ENCODE measurements at places on chromosomes 7 and 10.
A peak's percentile ranks its signal among the peaks of the same experiment; 100 is the strongest.

DNA sequence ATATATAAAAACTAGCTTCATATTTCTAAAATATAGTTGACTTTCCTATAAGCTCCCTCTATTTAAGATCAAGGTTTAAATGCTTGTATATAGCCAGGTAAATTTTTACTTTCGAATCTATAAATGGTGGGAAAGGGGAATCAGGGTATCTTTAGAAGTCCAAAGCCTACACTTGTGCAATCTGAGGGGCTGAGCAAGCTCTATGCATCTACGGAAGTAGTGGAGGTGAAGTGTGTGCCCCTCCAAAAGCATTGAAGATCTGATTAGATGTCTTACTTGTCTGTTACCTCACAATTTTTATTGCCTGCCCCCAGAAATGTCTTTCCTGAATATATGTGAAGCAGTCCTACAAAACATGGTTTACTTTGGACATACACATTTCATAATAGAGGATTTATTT is 1.6 kb downstream of the AKAP9 start:
- DNase-seq = no peak

DNA sequence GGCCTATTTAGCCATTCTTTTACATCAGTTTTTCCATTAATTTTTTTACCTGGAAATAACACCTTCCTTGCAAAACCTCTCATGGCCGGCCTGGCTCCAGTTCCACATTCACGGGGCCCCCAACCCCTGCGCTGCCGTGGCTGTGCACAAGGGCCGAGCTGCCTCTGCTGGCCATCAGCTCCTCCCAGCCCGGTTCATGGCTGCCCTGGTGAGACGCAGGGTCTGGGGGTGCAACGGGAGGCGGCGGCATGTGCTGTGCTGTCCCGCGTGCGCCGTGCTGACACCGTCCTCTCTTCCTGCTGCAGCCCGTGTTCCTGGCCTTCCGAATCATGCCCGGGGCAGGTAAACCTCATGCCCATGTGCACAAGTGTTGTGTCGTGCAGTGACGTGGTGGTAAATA is 4.4 kb downstream of the NKX6-2 start:
- DNase-seq = no peak

DNA sequence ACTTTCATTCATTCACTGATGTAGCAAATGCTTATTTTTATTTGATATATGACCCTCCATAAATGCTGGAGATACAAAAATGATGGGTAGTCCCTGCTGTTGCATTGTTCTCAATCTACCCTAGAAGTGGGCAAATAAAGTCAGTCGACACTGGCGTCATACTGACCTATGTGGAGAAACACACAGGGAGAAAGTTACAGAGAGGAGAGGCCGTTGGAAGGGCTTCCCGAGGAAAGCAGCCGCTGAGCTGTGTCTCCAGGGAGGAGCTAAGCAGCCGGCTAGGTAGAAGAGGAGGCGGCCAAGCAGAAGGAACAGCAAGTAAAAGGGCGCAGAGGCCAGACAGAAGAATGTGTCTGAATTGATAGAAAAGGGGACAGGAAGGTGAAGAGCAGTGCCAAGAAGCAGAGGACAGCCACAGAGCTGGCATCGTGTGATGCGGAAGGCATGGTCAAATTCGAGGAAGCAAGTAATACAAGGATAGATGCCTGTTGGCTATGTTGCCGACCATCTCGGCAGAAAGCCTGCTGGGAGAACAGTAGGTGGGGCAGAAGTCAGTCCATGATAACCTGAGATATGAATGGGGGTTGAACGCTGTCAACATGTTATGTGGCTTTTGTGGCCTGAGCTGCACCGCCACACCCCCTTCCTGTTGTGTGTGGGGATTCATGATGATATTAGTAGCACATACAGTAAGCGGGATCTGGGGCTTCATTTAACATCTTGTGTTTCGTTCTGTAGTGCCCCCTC is 25.9 kb downstream of the ST8SIA6 start:
- DNase-seq = no peak

GRCh38 chr7:92276460-92276864 is 30.7 kb downstream of the ANKIB1 start:
- DNase-seq = no peak

DNA sequence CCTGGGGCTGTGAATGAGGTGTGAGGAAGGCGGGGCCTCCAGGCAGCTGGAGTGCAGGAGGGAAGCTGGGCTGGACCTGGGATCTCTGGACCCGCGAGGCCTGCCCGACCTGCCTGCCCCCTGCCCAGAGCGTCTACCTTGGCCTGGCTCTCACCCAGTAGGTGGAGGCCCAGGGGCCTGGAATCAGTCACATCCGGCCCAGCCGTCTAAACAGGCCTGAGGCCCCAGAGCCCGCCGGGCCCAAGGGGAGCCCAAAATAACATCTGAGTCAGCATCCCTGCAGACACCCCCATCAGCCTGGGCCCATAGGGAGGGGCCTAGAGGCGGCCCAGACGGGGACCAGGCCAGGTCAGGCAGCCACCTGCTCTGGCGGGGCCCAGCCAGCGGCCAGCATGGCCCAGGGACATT is 15.1 kb upstream of the ELN start:
- no peak for DNase-seq

DNA sequence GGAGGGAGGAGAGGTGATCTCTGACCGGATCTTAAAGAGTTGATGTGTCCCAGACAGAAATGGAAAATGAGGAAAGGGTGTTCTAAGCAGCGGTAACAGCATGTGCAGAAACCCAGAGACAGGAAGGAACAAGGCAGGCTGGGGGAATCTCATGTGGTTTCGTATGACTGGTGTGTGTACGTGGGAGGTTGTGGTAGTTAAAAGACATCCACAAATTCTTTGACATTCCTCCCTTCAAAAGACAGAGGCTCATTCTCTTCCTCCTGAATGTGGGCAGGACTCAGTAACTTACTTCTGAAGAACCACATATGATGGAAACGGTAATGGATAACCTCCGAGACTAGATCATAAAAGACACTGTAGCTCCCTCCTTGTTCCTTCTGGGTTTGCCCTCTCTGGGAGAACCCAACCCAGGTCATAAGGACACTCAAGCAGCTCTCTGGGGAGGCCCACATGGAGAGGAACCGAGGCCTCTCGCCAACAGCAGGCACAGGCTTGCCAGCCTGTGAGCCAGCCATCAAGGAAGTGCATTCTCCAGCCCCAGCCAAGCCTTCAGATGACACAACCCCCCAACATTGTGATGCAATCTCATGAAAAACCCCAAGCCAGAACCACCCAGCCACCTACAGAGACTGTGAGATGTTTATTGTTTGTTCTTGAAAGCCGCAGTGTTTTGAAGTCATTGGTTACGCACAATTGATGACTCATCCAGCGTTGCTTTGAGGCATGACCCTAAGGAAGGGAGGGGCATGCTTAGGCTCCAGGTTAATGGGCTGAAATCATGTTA is 116.0 kb downstream of the SLIT1 start:
- DNase-seq = peak; percentile 44

- no peak for DNase-seq
Observed at GRCh38 chr10:74282848-74283210, 131.8 kb downstream of the ADK start.

DNA sequence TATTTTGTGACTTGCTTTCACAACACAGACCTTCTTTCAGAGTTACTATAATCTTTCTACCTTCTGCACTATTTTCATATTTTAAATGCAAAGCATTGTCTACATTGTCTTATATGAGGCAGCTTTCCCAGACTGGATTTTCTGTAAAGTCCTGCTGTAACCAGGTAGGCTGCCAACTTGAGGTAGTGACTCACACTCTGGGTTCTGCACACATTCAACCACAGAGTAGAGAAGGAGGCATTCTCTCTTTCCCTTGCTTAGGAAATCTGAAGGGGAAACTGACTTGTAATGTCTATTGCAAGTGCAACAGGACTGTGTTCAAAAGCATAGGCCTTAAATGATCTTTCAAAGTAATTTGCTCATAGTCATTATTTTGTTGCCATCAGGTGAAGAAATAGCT is 461.4 kb downstream of the GRM8 start:
- peak; percentile 20 for DNase-seq

DNA sequence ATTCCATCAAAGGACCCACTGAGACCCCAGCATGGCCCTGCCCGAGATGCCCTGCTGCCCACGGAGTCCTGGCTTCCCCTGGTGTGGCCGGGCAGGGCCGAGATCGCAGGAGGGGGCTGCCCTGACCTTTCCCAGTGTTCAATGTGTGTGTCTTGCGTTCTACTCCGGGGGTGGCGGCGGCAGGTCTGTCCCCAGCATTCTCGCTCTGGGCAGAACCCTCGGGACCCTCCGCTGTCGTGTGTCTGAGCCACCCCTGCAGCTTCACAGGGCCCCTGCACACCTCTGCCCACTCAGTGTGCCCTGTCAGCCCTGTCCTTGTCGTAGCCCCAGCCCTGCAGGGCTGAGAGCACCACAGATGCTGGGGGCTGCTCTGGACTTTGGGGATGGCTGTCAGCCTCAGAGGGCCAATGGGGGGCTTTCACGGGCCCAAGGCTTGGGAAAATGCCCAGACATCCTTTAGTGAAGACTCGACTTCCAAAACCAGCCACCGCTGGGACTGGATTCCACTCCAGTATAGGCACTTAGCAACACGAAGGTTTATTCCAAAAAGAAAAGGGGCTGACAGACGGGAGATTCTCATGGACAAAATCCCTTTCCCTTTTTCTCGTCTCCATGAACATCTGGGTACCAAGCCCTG is 30.0 kb upstream of the KNDC1 start:
- DNase-seq = no peak

DNA sequence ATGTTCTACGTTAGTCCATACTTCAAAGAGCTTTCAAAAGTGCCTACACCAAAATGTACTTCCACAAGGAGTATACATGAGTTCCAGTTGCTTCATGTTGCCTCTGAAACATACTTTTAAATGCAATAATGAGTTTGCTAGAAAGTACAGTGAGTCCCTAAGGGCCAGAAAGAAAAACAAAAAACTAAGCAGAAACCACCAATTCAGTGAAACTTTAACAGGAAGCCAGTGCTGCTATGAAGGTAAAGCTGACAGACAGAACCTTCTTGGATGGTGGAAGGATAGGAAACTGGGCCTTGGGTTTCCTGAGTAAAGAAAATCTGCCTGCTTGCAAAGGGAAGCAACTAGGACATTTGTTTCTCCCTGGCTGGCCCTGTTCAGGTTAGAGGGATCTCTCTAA is 104.2 kb downstream of the CTTNBP2 start:
- DNase-seq = no peak

- no peak for DNase-seq
Observed at GRCh38 chr10:5960070-5960972, 17.0 kb downstream of the IL15RA start.

DNA sequence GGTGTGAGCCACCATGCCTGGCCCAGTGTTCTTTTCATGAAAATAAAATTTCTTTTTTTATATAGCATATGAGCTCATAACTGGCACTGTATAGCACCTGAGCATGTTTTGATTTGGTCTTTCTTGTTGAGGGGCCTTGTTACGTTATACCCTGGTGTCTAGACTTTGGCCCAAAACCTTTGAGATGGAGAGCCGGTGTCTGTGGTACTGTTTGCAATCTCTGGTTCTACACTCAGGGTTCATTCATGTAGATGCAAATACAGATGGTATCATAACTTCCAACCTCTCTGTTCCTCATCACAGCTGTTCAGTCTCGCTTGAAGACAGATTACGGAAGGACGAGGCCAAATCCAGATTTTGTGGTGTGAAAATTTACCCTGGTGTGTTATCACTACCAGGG is at the start of gene TAS2R5:
Gene TAS2R5 (plus strand): TSS at position 301 of the 400 bp plus-strand sequence. CDS start 145 bp downstream, outside the sequence.
- no peak for DNase-seq

- peak; percentile 55 for DNase-seq
Observed at GRCh38 chr7:12889391-12889790, 202.0 kb downstream of the ARL4A start.

DNA sequence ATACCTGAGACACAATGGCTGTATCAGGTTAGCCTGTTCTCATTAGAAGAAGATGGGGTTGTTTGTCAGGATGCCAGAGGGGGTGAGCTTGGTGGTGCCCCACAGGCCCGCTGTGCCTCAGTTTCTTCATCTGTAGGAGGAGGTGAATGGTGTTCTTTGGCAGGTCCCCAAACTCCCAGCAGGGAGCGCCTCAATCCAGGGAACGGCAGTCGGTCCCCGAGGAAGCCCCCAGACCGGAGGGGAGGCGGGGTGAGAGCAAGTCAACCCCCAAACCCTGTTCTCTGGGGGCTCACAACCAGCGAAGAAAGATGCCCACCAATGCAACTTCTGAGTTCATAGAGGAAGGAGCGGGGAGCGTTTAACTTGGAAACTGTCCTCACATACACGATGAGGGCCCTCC is 16.0 kb downstream of the C10orf105 start:
- DNase-seq = no peak

GRCh38 chr7:132035517-132036362 is 479.3 kb upstream of the PODXL start:
- DNase-seq = no peak

DNA sequence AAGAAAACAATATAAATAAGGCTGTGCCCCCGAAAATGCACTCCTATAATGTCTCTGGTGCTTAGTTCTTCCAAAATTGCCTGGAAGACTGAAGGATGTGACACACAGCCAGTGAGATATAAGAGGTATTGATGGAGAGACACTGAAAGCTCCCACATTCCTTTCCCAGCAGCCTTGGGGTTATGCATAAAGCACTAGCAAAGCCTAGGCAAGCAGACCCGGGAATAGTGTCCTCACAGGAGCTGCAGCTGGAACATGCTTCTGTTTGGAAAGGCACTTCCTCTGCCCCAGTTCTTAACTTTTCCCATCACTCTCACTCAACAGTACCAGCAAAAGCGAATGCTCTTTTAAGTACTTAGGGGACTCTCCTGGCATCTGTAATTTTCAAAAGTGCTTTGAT is 178.0 kb downstream of the AMPH start:
- DNase-seq = no peak

- DNase-seq = no peak
Observed at GRCh38 chr10:78596556-78596955, 472.2 kb upstream of the ZMIZ1 start.

DNA sequence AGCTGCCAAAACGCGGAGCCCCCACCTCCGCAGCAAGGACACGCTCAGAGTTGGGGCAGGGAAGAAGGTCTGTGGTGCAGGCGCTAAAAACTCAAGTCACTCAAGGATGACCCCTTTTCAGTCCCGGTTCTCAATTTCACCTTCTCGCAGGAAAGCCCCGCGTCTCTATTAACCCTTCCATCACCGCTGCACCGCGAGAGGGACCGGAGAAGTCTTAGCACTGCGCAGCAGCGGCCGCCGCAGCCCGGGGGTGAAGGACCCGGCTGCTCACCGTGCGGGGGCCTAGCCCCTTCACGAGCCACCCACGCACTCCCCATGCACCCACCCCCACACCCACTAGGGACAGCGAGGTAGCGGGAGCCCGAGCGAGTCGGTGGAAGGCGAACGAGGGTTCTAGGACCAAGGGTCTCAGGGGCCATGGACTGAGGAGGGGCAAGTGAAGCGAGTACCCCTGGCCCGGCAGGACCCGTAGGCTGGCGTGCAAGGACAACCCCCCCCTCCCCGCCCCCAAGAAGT is 162.9 kb downstream of the SH3PXD2A start:
- no peak for DNase-seq

Measured in choroid plexus epithelial cell (primary cell).